ENCODE measurements at places on chromosomes 7 and 10. TPM values are rescaled to one million over a fixed set of nuclear protein-coding genes. Genes with fewer than 3 reads are reported as not detected.

- DNase-seq: no peak
Measured at GRCh38 chr7:29835718-29836117, 29.4 kb downstream of the WIPF3 start.

- DNase-seq: no peak
Measured at GRCh38 chr7:100681491-100682227, 8.1 kb downstream of the GNB2 start.

- DNase-seq: peak; percentile 23
Measured at GRCh38 chr7:55508221-55509011, 63.9 kb downstream of the VOPP1 start.

GRCh38 chr10:114683593-114683992, 25.5 kb upstream of the ABLIM1 start:
- DNase-seq: no peak

- DNase-seq: no peak
Measured at GRCh38 chr10:78194539-78195402, 161.1 kb downstream of the RPS24 start.

MCM10 gene
- total RNA-seq: 69.0 TPM

NOC3L gene
- 46.6 TPM for total RNA-seq

SEMA3D gene
- not detected for total RNA-seq

LRIT1 gene
- total RNA-seq: not detected

DNA sequence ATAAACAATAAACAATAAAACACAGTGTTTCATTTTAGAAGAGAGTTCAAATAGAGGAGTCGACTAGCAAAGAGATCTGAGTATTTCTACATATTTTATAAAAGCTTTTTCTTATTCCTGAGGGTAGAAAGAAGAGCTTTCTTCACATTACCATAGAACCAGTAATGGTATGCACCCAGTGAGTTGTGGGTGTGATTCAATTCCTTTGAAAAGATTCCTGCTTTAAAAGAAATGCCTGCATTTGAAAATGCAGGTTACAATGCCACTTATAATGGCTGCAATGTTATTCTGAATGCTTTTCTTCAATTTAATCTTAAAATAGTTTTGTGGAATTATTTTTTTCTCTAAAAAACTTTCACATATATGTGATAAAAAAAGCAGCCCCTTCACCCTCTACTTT, 178.1 kb downstream of the CDC14C start:
- DNase-seq: no peak

SPDYE16 gene
- total RNA-seq: 0.23 TPM

UNCX gene
- total RNA-seq: not detected

Data from activated CD8-positive, alpha-beta T cell treated with anti-CD3 and anti-CD28 coated beads for 36 hours (primary cell).